ENCODE measurements at places on chromosomes 11 and 22.
A peak's percentile ranks its signal among the peaks of the same experiment; 100 is the strongest.

DNA sequence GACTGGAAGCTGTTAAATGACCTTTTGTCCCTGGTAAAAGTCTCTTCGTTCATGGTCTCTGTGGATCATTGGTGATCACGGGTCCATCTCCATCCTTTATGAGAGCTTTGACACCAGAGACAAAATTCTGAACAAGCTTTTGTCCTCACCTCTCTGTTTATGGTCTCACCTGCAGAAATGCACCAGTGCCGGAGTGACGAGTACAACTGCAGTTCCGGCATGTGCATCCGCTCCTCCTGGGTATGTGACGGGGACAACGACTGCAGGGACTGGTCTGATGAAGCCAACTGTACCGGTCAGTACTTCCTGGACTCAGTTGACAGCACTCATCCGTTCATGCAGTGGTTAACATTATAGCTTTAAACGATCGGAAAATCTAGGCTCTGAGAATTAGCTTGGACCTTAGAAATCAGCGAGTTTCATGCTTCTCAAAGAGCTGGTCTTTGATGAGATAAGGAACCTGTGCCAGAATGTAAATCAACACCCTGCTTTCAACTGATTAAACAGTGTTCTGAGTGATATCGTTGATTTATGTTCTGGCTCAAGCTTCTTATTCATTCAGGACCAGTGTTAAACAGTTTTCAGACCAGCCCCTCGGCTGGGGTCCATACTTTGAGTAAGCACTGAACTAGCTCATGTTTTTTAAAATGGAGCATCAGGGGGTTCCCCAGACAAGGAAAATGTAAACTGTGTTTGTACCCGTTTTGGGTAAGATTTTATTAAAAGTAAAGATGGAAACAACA, 124.5 kb upstream of the SORL1-AS1 start:
- no peak for DNase-seq

DNA sequence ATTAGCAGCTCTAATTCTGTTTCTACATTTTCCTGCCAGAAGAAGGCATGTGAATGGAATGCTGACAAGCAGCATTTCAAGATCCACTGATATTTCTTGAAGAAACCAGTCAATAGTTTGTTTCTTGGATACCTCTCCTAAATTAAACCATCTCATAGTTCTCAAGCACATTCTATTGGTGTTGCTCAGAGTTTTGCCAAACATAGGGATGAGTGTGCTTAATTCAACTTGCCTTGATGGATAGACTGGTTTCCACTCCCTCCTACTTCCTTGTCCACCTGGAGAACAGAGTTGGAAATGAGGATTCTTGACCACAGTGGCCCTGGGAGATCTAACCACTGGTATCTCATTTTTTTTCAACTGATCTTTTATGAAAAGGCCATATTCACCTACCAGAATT, 29.8 kb upstream of the DDX10 start:
- no peak for DNase-seq

DNA sequence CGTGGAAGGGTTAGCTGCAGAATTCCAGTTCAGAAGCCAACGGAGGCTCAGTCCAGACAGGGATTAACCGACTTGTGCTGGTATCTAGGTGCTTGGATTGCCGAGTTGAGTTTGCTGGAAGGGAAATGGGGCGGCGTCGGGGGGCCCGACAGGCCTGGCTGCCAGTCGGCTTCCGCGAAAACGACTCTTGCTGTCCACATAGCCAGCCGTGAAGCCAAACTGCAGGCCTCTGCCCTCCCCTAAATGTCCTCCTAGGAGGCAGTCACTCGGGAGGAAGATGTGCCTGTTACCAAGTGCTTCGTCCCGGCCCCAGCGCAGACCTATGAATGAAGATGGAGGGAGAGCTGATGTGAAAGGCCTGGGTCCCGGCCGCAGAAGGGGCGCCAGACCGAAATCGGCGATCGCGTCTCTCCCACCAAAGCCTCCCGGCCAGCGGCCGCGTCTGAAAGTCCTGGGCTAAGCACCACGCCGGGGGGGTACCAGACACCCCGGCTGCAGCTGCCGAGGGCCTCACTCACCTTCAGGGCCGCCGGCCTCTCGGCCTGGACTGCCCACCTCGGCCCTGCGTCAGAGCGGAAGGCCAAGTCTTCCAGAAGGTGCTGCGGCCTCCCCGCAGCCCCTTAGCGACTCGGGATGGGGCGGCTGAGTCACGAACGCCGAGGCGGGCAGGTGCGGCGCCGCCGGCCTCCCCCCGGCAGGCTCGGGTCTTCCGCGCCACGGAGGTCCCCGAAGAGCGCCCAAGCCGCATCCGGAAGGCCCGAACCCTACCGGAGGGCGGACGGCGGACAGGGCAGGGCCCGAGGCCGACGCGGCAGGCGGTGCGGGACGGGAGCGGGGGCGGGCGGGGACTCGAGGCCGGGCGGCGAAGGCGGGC, 7.5 kb downstream of the DPAGT1 start:
- DNase-seq, result peak; percentile 66

DNA sequence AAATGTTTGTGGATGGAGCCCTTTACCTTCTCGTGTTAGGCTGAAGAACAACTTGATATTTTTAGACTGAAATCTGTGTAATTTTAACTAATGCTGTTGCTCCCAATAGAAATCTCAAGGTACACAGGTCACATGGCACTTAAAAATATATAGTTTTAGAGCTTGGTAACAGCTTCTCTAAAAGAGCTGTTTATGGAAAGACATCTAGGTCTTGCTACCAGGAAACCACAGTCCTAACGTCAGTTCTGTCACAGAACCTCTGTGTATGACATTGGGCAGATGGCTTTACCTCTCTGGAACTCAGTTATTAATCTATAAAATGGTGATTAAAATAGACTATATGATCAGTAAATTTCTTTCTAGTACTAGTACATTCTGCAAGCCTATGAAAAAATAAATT, 35.4 kb downstream of the PAK1 start:
- no peak for DNase-seq

GRCh38 chr11:789943-790342, at the start of gene CEND1:
Gene CEND1 (minus strand): TSS chr11:790090. CDS start chr11:788576, 1,514 bp downstream.
- DNase-seq, result no peak

DNA sequence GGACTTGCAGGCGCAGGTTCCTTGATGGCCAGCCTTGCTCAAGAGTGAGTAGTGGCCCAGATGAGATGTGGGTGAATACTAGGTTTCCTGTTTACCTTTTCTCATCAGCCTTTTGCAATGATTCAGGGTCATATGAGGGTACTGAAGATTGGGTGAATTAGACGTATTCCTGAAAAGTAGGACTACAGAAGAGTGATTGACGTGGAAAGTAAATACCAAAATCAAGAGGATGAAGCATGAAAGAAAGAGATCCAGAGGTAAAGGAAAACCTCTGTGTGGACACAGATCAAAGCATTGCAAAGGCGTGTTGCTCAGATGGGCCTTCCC, 59.9 kb downstream of the CYB5R2 start:
- no peak for DNase-seq

DNA sequence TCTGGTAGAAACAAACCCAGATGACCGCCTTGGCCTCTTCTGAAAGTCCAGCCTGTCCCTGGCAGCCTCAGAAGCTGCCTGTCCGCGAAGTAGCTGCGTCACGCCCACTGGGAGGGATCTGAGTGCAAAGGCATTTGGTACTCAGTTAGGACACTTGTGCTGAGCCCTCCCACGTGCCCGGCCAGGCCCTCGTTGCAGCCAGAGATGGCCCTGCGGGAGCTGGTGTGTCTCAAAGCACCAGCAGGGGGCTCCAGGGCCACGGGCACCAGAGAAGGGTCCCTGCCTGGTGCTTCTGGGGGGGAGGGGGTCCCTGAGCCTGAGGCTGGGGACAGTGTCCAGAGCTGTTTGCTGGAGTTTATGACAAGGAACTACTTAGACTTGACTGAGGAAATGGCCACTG, 5.8 kb downstream of the SELENOO start:
- no peak for DNase-seq

DNA sequence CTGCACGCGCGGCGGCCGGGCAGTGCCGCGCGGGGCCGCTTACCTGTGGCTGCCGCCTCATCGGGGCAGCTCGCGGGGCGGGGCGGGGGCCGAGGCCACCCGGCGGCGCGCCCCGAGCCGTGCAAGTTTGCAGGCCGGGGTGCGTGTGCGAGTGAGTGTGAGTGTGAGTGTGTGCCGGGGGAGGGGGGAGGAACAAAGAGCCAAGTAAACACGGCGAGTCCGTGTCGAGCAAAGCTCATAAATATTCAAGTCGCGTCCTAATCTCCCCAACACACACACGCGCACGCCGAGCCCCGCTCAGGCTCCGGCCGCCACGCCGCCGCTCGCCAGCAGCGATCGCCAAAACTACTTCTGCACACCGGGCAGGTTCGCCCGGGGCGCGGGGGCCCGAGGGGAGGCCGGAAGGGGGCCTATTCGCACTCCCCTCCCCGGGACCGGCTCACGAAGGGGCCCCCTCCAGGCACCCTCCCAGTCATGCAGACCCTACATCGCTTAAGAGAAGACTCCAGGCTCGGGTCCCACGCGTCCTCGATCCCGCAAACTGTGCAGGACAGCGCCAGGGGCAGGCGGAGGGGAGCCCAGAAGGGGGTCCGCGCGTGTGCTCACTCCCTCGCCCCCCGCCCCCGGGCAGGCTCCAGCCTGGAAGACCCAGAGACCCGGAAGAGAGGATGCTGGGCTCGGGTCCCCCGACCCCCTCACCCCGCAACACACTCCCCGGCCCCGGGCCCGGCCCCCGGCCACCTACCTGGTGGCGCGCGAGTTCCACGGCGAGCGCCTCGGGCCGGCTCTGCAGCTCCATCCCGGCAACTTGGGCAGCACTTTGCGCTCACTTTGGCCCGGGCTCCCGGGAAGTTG, 827 bp downstream of the PHF21B start:
- no peak for DNase-seq

DNA sequence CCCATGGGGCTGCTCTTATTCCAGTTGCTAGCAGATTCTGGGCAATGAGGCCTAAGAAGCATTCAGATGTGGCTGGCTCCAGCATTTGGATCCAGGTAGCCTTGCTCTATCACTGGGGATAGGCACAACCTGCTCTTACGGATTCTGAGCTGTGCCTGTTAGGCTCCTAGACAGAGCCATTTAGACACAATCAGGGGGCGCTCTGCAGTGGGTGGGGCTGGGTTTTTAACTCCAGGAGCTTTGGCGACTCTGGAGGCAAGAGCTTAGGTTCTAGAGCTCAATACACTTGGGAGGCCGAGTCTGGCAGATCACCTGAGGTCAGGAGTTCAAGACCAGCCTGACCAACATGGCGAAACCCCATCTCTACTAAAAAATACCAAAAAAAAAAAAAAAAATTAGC, 32.0 kb downstream of the KCNC1 start:
- no peak for DNase-seq

- DNase-seq, result no peak
These were observed 151.5 kb downstream of the AASDHPPT start for GRCh38 chr11:106228996-106229395.

GRCh38 chr22:18130699-18131429, 19.1 kb upstream of the USP18 start:
- DNase-seq, result no peak

GRCh38 chr11:134139873-134140331, 71.0 kb downstream of the JAM3 start:
- peak; percentile 76 for DNase-seq

GRCh38 chr11:42315846-42316245, 856.4 kb upstream of the LRRC4C start:
- no peak for DNase-seq

DNA sequence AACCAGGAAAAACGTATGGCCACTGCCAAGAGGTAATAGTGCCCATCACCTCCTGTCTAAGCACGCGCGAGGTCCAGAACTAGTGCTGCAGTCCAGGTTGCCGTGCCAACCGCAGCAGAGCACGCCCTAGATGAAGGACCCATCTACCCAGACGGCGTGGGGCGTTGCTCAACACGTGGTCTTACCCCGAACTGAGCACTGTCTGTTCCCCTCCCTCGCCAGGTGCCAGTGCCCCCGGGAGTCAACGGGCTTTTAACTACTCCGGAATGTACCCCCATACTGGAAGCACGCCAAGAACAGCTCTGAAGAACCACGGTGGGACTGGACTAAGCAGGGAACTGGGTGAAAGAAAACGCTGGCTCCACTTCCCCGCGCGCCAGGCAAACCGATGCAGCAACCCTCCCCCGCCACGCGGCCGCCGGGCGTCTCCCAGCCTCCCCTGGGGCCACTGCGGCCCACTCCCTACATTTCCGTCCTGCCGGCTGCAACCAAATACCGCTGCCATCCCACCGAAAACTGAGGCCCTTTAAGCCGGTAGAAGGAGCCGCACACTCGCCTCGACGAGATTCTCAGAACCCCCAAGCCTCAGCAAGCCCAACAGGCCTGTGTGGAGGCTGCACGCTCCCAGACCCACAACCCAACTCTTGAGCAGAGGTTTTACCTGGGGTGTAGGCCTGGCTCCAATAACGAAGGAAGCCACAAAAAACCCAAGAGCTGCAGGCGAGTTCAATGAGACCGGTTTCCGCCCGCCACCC, at the start of gene HSPA8:
HSPA8 (minus strand) TSS at position 734 of the 755 bp plus-strand sequence. CDS start 812 bp downstream, outside the sequence.
- DNase-seq, result peak; percentile 73

DNA sequence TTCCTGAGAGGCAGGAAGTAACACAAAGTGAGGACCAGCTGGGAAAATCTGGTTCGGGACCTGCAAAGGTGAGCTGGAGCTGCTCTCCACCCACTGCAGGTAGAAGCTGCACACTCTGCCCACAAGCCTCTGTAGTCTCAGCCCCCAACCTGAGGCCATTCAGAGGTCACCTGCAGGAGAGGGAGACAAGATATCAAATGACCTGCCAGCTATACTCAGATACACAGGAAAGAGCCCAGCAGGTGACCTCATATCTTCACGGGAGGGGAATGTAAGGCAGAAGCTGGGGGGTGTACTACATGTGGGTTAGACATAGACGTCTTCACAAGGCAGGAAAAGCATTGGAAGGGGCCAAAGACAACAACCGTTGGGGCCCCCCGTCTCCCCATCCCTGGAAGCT, 86.1 kb downstream of the APIP start:
- no peak for DNase-seq

DNA sequence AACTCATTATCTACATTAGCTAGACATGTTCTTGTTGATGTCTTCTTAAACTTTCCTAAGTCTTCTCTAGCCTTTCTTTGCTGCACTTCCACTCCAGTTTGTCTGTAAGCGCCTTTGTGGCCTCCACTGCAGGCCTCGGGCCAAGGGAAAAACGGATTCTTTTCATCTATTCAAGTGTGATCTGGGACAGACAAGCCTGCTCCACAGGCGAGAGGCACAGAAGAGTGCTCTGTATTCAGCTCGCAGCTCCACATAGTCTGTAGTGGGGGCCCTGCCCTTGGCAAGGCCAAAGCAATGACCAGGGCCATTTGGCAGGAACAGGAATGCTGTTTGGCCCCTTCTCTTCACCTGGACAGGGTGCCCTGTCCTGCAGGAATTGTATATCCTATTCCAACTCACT, 84.1 kb upstream of the BARX2 start:
- peak; percentile 58 for DNase-seq

- no peak for DNase-seq
These were observed 94.9 kb downstream of the MICAL2 start for GRCh38 chr11:12205330-12205729.

- no peak for DNase-seq
These were observed 14.4 kb upstream of the OR52K1 start for GRCh38 chr11:4467811-4468606.

GRCh38 chr22:45534339-45535192, 31.9 kb downstream of the FBLN1 start:
- peak; percentile 70 for DNase-seq

DNA sequence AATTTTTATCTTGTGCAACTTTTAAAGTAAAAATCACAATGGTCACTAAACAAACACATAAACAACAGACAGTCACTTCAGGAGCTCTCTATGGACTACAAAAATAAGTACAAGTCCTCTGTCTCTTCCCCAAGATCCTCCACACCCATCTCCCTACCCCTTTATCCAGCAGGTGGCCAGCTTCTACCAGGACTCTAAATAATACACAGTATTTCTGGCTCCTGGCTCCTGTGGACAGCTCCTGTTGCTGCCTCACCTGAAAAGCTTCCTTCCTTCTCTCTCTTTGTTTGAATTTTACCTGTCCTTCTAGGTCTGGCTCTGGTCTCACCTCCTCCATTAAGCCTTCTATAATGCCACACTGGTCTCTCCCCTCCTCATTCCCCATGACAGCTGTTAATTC, 86.1 kb downstream of the CLPB start:
- no peak for DNase-seq
